ENCODE measurements at places on chromosomes 1 and 21. TPM values are rescaled to one million over a fixed set of nuclear protein-coding genes. Genes with fewer than 3 reads are reported as not detected.

The PGLYRP3 gene
- total RNA-seq, result not detected

The LAMB3 gene
- 0.37 TPM for total RNA-seq

The SLC45A1 gene
- total RNA-seq, result 0.65 TPM

The CACNA1S gene
- total RNA-seq, result not detected

The AADACL4 gene
- not detected for total RNA-seq

The AMPD1 gene
- not detected for total RNA-seq

The SLC44A3 gene
- total RNA-seq, result 0.68 TPM

The EDARADD gene
- 2.5 TPM for total RNA-seq

The AGT gene
- total RNA-seq, result not detected

The ABCG1 gene
- total RNA-seq, result 75.0 TPM

The CIART gene
- 3.6 TPM for total RNA-seq

The KRTAP13-2 gene
- total RNA-seq, result not detected

The SPATA21 gene
- total RNA-seq, result not detected

The KAZN gene
- total RNA-seq, result 0.10 TPM

The TBX19 gene
- total RNA-seq, result 2.7 TPM

The EPHA8 gene
- not detected for total RNA-seq

The TNNT2 gene
- not detected for total RNA-seq

The BSND gene
- total RNA-seq, result 0.07 TPM

The PRKCZ gene
- total RNA-seq, result 26.0 TPM

The SLC26A9 gene
- total RNA-seq, result not detected

The ARHGEF10L gene
- 0.35 TPM for total RNA-seq

The KIF17 gene
- total RNA-seq, result 0.42 TPM

Measured in T-helper 17 cell (primary cell).